Uterus (tissue), 4 donors: ENCODE measurements at places on chromosomes 2 and 18.

- no peak for DNase-seq
These were observed 19.3 kb upstream of the ALK start for GRCh38 chr2:29940706-29941105.

- no peak for DNase-seq
These were observed 85.9 kb upstream of the FOXI3 start for GRCh38 chr2:88538362-88538917.

DNA sequence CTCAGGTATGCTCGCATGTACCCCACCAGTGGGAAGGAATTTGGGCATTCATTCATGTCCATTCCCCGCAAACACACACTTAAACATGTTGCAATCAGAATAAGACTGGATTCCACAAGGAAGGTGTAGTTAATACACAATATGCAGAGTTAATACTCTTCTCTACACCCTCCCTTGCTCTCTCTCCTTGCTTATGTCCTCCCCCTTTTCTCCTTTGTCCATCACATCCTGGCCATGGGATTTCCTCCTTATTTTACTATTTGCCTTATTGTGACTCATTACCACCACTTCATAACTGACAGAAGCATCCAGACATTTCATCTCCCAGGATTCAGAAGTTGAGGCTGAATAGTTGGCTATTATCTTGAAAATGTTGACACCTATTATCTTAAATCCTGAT lies 473.8 kb upstream of the SPHKAP start:
- DNase-seq, result no peak

DNA sequence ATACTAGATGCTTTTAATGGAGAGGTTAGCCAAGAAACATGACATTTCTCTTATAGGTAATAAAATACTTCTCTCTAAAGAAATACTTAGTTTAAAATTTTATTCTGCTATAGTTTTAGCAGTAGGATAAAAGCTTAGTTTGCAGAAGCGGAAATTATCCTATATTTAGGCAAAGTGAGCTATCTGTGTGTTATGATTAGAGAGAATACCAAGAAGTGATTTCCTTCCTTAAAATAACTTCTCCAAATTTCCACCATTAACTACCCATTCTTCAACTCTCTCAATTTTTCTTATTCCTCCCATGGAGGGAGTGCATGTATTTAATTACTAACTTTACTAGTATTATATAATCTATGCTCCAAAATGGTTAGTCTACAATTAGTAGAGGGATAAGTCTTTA lies 15.8 kb upstream of the IL1RL1 start:
- DNase-seq, result no peak

GRCh38 chr2:82823892-82824291 lies 1635.2 kb downstream of the SUCLG1 start:
- DNase-seq, result no peak

- no peak for DNase-seq
These were observed 289.7 kb downstream of the LPIN1 start for GRCh38 chr2:12035956-12036639.

DNA sequence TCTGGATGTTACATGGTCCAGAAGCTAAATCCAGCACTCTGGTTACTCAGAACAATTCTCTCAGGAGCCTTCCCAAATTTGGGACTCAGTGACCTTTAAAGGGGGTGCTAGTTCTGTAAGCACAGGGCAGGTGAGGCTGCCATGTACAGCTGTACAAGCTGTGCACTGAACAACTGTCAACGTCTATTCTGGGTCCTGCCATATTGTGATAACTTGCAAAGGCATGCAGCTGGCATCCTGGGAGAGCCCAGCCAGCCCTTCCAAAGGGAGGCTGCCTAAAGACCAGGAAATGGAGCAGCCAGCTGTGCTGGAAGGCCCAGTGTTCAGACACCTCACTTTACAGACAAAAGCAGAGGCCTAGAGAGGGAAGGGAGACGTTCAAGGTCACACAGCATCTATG lies 204.8 kb downstream of the KLHL29 start:
- no peak for DNase-seq

DNA sequence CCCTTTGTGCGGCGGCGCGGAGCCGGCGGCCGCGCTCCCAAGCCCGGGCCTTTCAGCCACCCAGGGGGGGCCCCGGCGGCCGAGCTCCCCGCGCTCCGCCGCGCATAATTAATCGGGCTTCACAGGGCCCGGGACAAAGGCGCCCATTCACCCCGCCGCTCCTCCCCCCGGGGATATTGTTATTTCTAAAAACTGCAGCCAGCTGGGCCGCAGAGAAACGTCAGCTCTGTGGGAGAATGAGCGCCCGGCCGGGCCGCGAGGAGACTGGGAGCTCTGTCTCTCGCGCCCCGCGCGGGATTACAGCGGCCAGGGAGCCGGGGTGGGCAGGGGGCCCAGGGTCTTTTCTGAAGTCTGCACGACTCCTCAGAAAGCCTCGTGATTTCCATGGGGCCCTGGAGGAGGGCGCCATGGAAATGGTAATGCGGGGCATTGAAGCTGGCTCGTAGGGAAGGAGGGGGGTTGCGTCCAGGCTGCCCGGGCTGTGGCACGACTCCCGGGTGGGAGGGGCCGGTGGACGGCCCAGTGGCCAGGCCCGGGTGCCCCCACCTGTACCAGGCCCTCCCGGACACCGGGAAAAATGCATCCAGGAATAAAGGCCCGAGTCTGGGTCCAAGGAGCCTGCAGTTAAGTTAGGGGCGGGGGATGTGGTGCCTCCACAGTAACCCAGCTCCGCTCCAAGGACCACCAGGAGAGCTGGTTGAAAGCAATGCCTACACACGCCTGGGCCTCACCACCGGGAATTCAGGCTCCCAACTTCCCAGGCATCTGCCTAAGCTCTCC lies 125.3 kb downstream of the ZFP36L2 start:
- DNase-seq, result no peak

GRCh38 chr18:63465059-63465458 lies 11.7 kb upstream of the SERPINB5 start:
- no peak for DNase-seq

DNA sequence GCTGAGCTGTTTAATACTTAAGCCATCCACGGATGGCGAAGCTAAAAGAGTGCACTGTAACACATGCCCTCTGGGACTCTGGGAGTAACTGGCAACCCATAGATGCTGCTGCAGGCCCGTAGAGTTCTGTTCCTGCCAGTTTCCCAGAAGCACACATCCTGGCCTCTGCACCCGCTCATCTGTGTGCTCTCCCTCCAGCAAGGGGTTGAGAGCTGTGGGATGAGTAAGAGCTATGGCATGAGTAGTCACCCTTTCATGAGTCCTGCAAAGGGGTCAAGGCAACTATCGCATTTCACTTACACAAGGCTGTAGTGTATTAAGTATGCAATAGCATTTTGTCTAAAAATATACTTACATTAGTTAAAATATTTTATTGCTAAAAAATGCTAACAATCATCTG lies 1341.8 kb upstream of the NXPH2 start:
- DNase-seq, result no peak

DNA sequence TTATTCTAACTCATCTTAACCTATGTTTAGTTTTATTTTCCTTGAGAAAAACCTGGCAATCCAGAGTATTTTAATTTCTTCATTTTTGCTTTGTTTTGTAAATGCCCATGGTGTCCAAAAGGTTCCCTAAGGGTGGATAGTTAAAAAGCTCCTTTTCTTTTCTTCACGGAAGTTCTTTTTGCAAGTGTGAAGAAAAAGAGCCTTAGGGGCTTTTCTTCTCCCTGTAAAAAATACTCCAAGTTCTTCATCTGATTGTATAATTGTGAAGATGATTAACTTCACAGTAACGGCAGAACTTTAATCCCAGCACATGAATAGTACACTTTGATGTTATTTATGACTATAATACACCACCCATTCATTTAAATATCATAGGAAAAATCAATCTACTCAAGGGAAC lies 530.2 kb upstream of the LINC00305 start:
- DNase-seq, result no peak

DNA sequence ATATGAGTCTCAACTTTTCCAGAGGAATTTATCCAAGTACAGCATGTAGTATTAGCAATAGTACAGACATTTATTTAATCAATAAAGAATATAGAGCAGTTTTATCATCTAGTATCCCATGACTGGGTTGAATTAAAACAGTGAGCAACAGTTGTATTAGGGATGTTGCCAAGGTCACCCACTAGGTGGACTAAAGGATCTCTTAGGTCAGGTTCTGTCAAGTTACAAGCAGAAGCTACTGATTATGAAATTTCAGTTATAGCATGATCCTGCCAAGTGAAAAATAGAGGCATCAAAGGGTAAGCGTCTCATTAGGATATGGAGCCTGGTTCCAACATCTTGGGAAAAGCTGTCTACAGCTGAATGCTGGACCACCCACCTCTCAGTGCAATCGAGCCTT lies 52.1 kb upstream of the LAPTM4A start:
- DNase-seq, result no peak

DNA sequence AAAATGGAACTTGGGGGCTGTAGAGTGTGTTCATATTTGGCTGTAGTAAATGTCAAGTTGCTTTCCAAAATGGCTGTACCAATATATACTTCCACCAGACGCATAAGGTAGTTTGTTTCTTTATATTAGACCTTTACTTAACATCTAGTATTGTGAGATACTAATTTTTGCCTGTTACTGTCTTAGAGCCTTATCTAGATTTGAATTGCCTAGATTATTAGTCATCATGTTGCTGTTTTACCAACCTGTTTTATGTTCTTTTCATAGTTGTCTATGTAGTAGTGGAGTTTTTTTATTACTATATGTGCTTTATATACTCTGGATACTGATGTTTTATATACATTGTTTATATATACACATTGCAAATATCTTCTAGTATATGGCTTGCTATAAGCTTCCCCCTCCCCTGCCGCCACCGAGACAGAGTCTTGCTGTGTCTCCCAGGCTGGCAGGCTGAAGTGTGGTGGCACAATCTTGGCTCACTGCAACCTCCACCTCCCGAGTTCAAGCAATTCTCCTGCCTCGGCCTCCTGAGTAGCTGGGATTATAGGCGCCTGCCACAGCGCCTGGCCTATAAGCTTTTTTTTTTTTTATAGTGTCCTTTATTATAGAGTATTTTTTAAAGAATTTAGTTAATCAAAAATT lies 18.9 kb downstream of the SLC39A10 start:
- DNase-seq, result no peak

- DNase-seq, result no peak
These were observed 259.6 kb upstream of the PIK3C3 start for GRCh38 chr18:41695441-41695840.

GRCh38 chr2:189293164-189293563 lies 113.6 kb upstream of the COL5A2 start:
- no peak for DNase-seq

GRCh38 chr2:169464882-169465281 lies 14.4 kb upstream of the BBS5 start:
- DNase-seq, result no peak

- no peak for DNase-seq
These were observed 59.5 kb upstream of the PPM1B start for GRCh38 chr2:44109166-44109565.

- peak; percentile 74 for DNase-seq
These were observed 4.5 kb upstream of the NPPC start for GRCh38 chr2:231930593-231931281.

GRCh38 chr2:43047187-43047780 lies 179.1 kb downstream of the ZFP36L2 start:
- no peak for DNase-seq

DNA sequence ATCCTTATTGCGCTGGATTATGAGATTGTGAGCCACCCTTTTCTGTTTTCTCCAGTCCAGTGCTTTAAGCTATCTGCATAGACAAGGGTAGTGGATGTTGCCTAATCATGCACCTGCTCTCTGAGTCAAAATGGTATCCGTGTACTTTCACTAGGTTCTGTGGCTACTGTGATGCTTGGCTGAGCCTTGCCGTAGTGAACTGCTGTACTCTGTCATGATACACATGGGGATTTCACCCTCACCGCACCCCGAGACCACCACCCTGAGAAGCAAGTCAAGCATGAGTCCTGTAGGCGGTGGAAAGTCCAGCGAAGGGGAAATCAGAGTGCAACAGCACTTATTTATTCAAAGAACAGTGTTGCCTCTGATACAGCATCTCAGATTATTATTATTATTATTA lies 55.0 kb downstream of the ARHGAP25 start:
- DNase-seq, result no peak

DNA sequence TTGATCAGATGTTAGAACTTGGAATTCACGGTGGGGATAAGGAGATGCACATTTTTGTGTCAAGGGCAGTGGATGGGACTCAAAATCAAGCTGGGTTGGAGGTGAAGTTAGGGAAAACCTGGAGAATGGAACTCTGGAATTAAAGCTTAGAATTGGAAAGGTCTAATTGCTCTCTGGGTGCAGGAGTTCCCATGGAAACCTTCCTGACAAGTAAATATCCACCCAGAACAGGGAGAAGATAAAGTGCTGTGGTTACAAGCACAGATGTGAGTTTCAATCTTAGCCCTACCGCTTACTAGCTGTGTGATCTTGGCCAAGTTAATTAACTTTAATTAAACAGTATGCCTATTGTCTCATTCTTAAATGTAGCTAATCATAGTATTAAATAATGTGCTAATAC lies 71.3 kb upstream of the TCF7L1 start:
- DNase-seq, result no peak

GRCh38 chr2:234427081-234428061 lies 69.5 kb downstream of the ARL4C start:
- DNase-seq, result no peak

DNA sequence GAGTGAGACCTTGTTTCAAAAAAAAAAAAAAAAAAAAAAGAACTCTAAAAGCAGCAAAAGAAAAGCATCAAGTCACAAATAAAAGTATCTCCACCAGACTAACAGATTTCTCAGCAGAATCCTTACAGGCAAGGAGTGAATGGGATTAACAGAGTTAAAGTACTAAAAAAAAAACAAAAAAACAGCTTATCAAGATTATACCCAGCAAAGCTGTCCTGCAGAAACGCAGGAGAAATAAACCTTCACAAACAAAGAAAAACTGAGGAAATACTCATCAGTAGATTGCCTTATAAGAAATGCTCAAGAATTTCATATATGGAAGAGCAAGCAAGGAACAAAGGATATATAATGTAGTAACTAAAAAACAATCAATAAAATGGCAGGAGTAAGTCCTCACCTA lies 35.6 kb downstream of the USP34 start:
- no peak for DNase-seq

- DNase-seq, result no peak
These were observed 274.4 kb downstream of the LRRTM1 start for GRCh38 chr2:80030135-80030534.

DNA sequence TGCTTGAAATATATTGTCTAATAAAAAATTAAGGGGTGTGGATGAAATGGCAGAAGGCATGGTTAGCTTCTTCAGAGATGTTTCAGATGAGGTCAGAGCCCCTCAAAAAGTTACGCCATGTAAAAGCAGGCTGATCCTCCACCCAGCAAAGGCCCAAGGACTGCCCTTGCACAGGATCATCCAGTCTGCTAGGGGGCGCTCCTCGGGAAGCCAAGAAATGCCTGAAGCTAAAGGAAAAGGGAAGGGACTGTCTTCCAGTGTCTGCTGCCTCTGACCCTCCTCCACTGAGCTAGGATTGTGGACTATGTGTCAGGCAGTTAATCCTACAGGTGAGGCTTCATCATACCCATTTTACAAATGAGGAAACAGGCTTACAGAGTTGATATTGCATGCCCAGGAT lies 33.8 kb upstream of the TEX51 start:
- DNase-seq, result no peak

- no peak for DNase-seq
These were observed 46.3 kb downstream of the NOP58 start for GRCh38 chr2:202311823-202312388.
